Activated CD4-positive, alpha-beta T cell treated with anti-CD3 and anti-CD28 coated beads for 4 hours (primary cell): ENCODE measurements at places on chromosomes 1 and 21.

GRCh38 chr1:210332719-210333398 is 4.2 kb downstream of the HHAT start:
- peak; percentile 20 for DNase-seq

- DNase-seq = no peak
These were observed 87.9 kb downstream of the MACF1 start for GRCh38 chr1:39292401-39292800.

GRCh38 chr1:205926213-205926612 is 17.0 kb downstream of the SLC26A9 start:
- no peak for DNase-seq

- no peak for DNase-seq
These were observed 36.3 kb downstream of the EDN2 start for GRCh38 chr1:41447995-41448770.

DNA sequence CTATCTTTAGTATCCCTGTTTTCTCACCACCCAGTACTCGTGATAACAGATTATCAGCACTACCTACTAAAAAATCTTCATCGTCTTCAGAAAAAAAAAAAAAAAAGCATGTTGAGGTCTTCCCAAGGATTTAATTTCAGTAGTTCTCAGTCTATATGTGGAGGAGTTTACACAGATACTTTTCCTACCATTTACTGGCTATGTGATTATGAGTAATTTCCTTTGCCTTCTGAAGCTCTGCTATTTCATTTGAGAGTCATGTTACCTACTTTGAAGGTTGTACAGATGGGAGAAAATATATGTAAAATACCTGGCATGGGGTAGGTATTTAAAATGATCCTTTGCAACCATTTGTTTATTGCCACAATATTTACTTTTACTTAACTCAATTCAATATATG is 399.7 kb downstream of the NEGR1 start:
- DNase-seq = no peak

DNA sequence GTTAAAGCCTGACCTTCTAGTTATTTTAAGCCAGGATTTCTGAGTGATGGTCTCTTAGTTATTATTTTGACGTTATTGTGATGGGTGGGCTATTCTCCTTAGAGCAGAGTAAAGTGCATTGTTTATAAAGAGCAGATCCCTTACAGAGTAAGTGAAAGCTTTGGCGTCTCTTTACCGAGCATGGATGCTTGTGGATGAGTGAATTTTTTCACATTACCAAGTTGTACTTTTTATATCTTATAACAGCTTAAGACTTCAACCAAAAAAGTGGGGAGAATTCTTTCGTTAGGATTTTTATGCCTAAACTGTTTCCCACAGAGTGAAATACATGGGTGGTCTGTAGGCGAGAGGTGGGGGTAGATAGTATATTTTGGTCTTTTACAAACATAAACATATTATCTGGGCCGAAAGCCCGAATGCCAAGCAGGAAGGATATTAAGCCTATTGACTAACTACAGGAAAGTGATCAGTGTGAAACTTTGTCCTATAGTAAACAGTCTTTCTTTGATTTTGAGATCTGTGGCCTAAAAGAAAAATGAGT is 279.1 kb upstream of the C1orf105 start:
- DNase-seq = no peak

GRCh38 chr1:16351456-16351993 is 755 bp downstream of the FBXO42 start:
- DNase-seq = no peak

- DNase-seq = no peak
These were observed 90.5 kb downstream of the GDAP2 start for GRCh38 chr1:117838911-117839310.

GRCh38 chr1:8347635-8348034 is 29.7 kb downstream of the SLC45A1 start:
- no peak for DNase-seq

DNA sequence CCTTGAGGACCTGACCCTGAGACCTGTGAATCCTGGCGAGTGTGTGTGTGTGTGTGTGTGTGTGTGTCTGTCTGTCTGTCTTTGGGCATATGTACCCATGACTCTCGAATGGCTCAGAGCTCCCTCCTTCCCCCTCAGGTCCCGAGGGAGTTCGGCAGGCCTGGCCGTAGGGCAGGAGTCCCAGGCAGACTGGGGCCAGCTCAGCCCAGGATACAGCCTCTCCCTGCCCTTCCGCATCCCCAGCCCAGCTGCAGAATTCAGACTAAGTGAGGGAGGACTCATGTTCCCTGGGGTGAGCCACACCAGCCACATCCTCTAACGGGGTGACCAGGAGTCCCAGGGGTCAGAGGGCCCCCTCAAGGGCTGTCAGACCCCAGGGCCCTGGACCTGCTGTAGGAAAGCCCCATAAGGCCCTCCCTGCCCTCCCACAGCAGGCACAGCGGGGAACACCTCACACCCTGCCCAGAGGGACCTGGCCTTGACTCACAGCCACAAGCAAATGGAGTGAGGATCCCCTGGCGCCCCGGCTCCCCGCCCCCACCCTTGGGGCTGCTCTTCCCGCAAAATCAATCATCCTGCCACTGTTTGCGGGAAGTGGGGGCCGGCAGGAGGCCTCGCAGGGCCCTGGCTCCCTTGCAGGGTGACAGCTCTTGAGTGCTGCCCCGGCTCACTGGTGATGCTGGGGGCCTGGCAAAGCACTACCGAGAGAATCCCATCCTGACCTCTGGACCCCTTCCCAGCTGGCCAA is 101.7 kb upstream of the CASZ1 start:
- DNase-seq = no peak

- DNase-seq = no peak
These were observed 42.9 kb downstream of the EPHB2 start for GRCh38 chr1:22753481-22753971.

GRCh38 chr1:198056255-198056654 is 100.5 kb upstream of the NEK7 start:
- no peak for DNase-seq

DNA sequence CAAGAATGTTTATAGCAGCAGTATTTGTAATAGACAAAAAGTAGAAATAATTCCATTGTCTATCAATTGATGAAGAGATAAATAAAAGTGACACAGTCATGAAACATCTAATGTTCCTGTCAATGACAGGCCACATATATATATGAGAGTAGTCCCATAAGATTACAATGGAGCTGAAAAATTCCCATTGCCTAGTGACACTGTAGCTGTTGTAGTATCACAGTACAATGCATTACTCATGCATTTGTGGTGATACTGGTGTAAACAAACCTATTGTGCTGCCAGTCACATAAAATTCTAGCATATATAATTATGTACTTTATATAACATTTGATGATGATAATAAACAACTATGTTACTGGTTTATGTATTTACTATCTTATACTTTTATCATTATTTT is 141.9 kb upstream of the LYPLAL1 start:
- DNase-seq = no peak

DNA sequence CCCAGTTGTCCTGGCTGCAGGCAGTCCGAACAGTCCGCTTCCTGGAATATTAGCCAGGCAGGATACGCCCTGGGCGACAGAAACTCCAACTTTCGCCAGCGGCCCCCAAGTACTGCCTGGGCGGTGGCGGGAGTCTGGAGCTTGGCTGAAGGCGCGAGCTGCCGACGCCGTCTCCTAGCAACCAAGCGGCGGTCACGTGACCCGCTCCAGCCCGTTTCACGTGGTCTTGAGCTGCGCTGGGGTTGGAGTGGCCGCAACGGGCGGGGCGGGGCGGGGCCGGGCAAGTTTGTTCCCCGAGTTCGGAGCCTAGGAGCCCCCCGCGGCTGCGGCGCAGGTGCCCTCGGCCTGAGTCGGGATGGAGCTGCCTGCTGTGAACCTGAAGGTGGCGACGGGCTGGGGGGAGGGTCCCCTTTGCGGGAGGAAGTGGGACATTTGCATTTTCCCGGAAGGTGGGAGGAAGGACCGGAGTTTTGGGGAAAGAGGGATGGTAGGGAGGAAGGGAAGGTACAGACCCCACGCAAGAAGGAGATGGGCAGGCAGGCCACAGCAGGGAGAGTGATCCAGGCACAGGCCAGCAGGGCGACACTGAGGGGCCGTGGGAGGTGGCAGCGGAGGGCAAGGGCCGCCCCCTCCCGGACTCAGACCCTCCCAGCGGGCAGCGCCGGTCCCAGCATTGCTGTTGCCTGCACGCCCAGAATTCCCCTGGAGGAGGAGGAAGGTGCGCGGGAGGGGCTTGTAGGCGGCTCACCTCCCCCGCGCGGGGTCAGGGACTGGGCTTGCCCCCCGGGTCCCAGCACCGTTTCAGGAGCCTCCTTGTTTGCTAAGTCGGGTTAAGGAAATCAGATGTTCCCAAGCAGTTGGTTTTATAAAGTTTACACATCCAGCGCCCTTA is at the start of gene AGTRAP:
Gene AGTRAP, plus strand, starts transcription at position 283 of the 892 bp plus-strand sequence. Its CDS starts 73 bp downstream, at position 356.
- peak; percentile 81 for DNase-seq

- no peak for DNase-seq
These were observed 285.4 kb upstream of the USP25 start for GRCh38 chr21:15444118-15444960.

DNA sequence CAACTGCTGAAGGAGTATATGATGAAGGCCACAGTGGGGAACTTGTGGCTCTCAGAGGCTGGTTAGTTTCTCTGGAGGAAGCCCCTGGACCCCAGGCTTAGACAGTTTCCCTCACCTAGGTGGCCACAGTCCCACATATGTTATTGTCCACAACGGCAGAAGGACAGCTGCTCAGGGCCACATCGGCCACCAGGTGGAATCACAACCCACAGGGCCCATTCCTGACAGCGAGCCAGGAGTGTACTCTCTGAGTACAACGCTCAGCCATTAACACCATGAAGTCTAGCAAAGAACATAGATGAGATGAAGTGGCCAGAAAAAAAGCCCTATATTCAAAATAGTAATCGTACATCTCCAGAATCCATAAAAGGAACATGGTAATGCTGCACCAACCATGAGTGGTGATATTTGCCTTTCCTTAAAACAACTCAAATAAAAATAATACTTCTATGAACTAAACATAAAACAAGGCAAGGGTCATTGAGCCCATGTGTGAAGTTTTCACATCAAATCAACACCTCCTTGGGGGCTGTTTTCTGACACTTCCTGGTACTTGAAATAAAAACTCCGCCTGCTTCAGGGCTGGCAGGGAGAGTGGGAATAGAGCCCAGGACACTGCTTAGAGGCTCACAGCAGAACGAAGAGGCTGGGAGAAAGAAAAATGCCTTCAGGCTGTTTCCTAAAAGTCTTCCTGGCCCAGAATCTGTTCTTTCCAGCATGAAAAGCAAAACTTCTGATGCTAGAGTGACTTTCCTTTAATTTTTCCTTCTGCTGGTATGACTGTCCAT is 383.3 kb downstream of the HHAT start:
- DNase-seq = no peak

DNA sequence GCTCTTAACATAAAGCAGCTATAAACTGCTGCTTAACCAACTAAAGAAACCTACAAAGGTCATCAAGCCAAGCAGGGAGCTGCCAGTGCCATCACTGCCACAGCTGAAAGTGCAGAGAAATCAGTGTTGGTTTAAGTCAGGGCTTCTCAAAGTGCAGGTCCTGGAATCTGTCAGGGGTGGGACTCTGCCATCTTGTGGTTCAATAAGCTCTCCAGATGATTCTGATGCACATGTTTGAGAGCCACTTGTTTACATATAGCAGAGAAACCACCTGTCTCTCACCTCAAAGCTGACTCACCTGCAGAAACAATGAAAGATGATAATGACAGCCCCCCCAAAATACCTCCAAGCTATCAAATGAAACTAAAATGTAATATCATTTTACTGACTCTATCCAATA is 49.3 kb downstream of the SH3GLB1 start:
- DNase-seq = no peak

- peak; percentile 9 for DNase-seq
These were observed 43.3 kb downstream of the TP73 start for GRCh38 chr1:3695326-3696217.

DNA sequence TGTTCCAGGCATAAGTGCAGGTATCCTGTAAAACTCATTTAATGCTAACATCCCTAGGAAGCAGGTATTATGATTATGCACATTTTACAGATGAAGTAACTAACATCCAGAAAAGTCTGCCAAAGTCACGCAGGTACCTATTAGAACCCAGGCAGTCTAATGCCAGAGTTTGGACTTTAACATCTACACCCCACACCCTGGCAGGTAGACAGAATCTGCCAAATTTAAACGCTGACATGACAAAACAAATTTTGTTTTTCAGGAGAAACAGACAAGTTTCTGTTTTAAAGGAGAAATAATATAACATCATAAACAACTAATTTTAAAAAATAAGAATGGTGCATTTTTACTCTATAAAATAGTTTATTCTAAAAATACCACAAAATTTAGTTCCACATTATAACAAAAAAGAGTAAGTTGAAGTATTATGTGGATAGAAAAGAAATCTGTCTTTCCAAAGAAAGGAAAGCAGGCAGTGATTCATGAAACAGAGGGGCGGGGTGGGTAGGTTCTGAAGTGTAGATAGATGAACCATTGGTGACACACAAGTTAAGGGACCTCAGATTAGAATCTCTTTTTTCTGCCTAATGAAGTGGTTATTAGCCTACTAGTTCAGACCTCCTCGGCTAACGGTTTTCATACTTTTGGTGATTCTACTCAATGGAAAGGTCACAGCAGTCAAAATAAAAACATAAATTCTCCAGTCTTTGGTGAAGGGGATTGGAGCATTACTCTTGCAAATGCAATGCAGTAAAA is 1.7 kb downstream of the ASPM start:
- no peak for DNase-seq

DNA sequence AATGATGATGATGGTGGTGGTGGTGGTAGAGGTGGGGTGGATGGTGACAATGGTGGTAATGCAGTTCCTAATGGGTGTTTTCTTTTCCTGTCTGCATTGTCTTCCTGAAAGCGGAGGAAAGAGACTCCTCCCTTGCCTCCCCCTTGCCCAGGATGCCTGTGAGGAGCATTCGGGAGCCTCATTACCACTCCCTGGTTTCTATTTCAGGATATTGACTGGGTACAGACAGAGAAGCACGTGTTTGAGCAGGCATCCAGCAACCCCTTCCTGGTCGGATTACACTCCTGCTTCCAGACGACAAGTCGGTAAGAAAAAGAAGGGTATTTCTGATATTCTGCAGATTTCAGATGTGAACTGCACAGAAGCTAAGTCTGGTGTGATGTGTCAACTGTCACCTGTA is 38.8 kb downstream of the FAAP20 start:
- DNase-seq = no peak

GRCh38 chr1:175157200-175157599 is 35.4 kb downstream of the KIAA0040 start:
- no peak for DNase-seq

- no peak for DNase-seq
These were observed 250.2 kb downstream of the NPHP4 start for GRCh38 chr1:5742032-5742431.

DNA sequence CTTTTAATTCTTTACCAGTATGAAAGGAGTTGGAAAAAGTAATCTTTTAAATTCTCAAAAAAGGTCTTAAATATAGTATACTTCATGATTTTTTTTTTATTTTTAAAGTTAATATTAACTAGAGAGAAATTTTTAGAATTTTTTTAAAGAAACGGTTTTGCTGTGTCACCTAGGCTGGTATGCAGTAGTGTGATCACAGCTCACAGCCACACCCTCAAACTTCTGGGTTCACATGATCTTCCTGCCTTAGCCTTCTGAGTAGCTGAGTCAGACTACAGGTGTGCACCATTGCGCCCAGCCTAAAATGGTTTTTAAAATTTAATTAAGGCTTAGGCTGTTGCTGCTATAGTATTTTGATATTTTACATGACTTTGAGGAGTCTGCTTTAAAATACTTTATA is 52.4 kb downstream of the TLCD4 start:
- DNase-seq = no peak

GRCh38 chr21:44899768-44900558 is 20.7 kb downstream of the ITGB2 start:
- no peak for DNase-seq
